Right ventricle myocardium inferior (tissue), 1 donor: ENCODE measurements at places on chromosomes 5 and 9. TPM values are rescaled to one million over a fixed set of nuclear protein-coding genes. Genes with fewer than 3 reads are reported as not detected.

GRCh38 chr9:115036691-115037090 lies 81.3 kb downstream of the TNC start:
- DNase-seq: no peak

DNA sequence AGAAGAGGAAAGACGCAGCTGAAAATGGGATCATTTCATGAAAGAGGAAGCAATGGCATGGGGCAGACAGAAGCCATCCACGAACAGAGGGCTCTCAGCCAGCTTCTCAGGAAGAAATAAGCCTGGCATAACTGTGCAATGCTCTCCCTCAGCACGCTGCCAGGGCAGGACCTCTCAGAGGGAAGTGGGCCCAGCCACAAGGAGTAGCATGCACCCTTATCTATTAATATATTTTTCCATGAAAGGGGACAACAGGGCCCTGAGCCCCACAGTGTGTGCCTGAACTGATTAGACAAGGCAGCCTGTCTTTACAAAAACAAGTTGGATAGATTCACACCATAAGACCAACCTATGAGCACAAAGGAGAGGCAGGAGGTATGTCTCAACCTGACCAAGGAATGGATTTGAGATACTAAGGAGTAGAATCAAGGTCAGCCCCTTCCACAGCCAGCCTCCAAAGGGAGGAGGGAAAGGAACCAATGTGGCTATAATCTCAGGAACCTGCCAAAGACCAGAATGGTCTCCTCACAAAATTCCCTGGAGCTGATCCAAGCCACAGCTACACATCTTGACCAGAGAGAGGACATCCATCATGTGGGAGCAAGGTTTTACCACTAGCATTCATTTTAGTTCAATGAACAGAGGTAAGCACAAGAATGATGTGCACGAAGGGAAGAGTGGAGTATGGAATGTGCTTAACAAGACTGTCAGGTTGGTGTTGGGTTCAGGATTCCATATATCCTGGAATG lies 154.8 kb downstream of the SIL1 start:
- DNase-seq: no peak

DNA sequence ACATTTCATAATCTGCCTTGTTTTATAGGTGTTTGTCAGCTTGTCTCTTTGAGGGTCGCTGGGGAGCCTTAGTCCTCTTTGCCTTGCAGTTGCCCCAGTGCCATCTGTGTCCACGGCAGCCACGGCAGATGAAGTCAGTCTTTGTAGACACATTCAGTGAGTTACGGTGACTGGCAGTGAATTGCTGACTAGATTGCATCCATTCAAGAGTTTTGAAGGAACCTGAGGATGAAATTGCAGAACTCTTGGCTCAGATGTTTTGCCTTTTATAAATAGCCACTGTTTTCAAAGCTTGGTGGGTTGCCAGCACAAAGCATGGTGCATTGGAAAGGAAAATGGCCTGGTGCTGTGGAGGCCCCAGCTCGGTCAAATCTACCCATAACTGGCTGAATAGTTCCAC lies 125.6 kb downstream of the TRIO start:
- DNase-seq: no peak

The SAXO1 gene
- not detected for total RNA-seq

DNA sequence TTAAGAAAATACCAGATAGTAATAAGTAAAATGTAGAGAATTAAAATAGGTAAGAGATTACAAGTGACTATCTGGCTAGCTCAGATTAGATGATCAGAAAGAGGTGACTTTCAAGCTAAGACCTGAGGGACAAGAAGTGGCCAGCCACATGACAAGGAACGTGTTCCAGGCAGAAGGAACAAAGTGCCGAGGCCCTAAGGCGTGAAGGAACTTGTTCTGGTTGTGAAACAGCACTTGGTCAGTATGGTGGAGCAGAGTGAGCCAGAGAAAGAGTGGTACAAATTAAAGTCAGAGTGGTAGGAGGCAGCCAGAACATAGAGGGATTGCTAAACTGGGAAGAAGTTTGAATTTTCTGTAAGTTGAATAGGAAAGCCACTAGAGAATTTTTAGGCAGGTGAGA lies 73.6 kb downstream of the ADRB2 start:
- DNase-seq: no peak

GRCh38 chr5:90504743-90505142 lies 24.6 kb downstream of the LYSMD3 start:
- DNase-seq: no peak
